ENCODE measurements at places on chromosomes 5 and 9. TPM values are rescaled to one million over a fixed set of nuclear protein-coding genes. Genes with fewer than 3 reads are reported as not detected.

DNA sequence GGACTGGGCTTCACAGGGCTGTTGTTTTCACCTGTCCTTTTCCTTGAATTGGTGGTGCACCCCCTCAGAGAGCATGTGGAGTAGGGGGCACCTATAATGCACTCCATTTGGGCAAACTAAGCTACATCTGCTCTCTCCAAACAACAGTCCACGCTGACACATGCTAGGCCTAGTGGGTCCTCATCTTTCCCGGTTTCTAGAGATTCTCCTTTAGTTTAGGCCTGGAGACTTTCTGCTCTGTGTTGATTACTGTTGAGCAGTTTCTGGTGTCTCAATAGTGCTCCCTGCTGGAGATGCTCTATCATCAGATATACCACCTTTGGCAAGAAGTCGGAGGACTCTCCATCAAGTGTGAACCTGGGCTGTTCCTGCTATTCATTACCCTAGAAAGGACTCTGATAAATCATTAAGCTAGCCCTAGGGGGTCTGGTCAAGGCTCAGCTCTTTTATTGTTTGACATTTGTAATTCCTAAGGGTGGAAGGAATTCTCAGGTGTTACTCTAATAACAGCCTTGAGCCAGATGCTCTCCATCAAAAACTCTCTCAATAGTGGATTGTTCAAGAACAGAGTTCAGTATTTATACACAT is 64.0 kb upstream of the FYB1 start:
- no peak overlapping the region for H3K27ac ChIP-seq
- no peak overlapping the region for H3K4me3 ChIP-seq
- H3K27me3 ChIP-seq: no peaks in the 10 kb centered on the region

DNA sequence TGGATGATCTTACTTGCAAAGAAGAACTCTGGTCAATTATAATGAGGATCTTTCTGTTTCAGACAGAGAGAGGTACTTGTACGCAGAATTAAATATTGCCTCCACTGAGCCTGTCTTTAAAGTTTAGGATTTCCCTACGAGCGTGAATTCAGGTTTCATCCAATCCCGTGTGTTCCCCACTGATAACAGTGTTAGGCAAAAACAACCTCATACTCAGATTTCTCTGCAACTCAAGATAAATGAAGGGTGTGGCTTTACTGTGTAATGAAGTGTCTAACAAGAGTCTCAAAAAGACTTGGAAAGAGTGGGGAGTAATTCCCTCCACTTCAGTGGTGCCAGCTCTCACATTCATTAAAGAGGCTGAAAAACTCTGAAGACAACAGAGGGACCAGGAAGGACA is 53.2 kb upstream of the ACO1 start:
- DNase-seq: no peak
- H3K36me3 ChIP-seq: no peaks in the 10 kb centered on the region
- H3K27me3 ChIP-seq: no peaks in the 10 kb centered on the region
- no peak overlapping the region for H3K27ac ChIP-seq
- no peak overlapping the region for H3K4me3 ChIP-seq

- no peaks in the 10 kb centered on the region for H3K27me3 ChIP-seq
- no peaks in the 10 kb centered on the region for H3K4me1 ChIP-seq
- no peaks in the 10 kb centered on the region for H3K36me3 ChIP-seq
- H3K27ac ChIP-seq: no peak overlapping the region
Measured at GRCh38 chr9:126395439-126396212, 69.0 kb downstream of the MVB12B start.

NEUROG1 gene
- total RNA-seq: not detected

DNA sequence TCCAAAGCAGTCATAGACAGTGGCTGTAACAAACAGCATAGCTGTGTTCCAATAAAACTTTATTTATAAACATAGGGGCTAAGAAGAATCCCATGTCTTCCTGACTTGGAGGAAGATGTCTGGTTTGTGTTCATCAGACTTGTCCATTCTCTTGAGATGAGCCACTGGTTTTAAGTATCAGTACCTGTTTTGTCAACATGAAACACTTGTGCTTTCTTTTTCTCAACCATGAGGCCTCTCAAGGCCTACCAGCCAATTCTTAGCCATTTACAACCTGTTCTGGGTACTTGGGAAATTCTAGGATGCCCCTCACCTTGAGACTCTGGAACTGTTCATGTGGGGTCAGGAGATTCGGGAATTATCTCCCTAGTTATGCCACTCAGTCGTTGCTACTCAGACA is 154.3 kb upstream of the PPP1R2B start:
- H3K27me3 ChIP-seq: no peaks in the 10 kb centered on the region
- H3K4me1 ChIP-seq: peaks cover 21% of the 10 kb centered on the region
- DNase-seq: no peak
- H3K36me3 ChIP-seq: no peaks in the 10 kb centered on the region
- H3K27ac ChIP-seq: no peak overlapping the region

GRCh38 chr5:160523502-160524163 is 102.0 kb downstream of the PTTG1 start:
- H3K36me3 ChIP-seq: no peaks in the 10 kb centered on the region
- DNase-seq: no peak

- no peak overlapping the region for H3K27ac ChIP-seq
- no peak for DNase-seq
- no peaks in the 10 kb centered on the region for H3K27me3 ChIP-seq
- no peaks in the 10 kb centered on the region for H3K36me3 ChIP-seq
- no peak overlapping the region for H3K4me3 ChIP-seq
Measured at GRCh38 chr5:103498800-103499551, 63.6 kb downstream of the NUDT12 start.

DNA sequence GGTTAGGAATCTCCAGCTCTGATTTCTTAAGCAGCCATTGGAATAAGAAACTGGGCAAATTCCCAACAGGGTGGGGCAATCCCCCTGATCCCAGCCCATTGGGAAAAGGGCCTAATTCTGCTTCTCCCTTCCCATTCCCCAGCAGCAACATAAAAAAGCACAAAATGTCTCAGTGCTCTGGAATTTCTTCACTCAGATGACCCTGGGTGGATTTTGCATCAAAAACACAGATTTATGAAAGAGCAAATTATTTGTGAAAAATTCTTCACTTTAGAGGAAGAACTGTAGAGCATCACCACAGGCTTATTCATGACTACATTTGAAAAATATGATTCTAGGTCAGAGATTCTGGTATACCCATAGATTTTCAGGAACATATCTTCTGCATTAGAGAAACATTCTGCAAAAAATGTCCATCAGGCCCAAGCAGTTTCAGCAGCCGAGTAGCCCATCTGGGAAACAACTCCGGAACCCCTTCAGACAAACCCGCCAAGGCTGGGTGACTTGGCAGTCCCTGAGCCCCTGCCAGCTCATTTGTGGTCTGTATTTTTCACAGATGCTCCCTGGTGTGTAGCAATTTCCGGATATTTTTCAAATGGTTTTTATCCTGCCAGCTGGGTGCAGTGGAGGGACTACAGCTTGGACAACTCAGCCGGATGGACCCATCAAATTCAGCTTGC is 102.1 kb upstream of the RANBP3L start:
- H3K4me1 ChIP-seq: peaks cover 5% of the 10 kb centered on the region
- no peak overlapping the region for H3K4me3 ChIP-seq
- DNase-seq: peak; percentile 16
- H3K36me3 ChIP-seq: no peaks in the 10 kb centered on the region
- H3K27ac ChIP-seq: no peak overlapping the region

GPR150 gene
- total RNA-seq: 6.0 TPM

DNA sequence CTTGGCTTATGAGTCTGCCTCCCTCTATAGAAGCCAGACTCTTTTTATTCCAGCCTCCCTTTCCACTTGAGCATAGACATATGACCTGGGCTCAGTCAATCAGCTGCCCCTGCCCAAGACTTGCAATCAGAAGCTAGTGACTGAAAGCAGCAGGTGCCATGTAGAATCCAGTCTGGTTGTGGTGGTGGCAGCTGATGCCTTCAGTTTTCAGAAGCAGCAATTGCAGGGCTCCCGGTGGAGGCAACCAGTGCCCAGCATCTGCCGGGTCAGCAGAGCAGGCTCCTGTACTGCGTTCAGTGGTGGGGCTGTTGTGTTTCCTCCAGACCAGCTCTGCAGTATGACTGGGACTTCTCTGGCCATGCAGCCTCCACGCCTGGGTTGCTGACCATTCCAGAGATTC is 53.9 kb upstream of the PALM2AKAP2 start:
- H3K36me3 ChIP-seq: no peaks in the 10 kb centered on the region
- DNase-seq: no peak
- H3K4me3 ChIP-seq: no peak overlapping the region

MARCOL gene
- total RNA-seq: not detected

GRCh38 chr9:81028504-81028903 is 660.8 kb downstream of the TLE1 start:
- H3K27me3 ChIP-seq: no peaks in the 10 kb centered on the region
- H3K4me3 ChIP-seq: no peak overlapping the region
- no peaks in the 10 kb centered on the region for H3K36me3 ChIP-seq
- DNase-seq: no peak

PLAC8L1 gene
- not detected for total RNA-seq

GRCh38 chr9:7119612-7120011 is 361.8 kb downstream of the KDM4C start:
- H3K4me1 ChIP-seq: peaks cover 14% of the 10 kb centered on the region
- no peak overlapping the region for H3K27ac ChIP-seq

GRCh38 chr9:124456341-124457078 is 6.3 kb downstream of the ADGRD2 start:
- no peak for DNase-seq
- H3K4me3 ChIP-seq: no peak overlapping the region
- no peaks in the 10 kb centered on the region for H3K27me3 ChIP-seq
- no peak overlapping the region for H3K27ac ChIP-seq
- peaks cover 6% of the 10 kb centered on the region for H3K4me1 ChIP-seq
- H3K36me3 ChIP-seq: no peaks in the 10 kb centered on the region

MYMK gene
- not detected for total RNA-seq

SHOC1 gene
- total RNA-seq: 0.26 TPM

PDZD2 gene
- total RNA-seq: 3.9 TPM

DNA sequence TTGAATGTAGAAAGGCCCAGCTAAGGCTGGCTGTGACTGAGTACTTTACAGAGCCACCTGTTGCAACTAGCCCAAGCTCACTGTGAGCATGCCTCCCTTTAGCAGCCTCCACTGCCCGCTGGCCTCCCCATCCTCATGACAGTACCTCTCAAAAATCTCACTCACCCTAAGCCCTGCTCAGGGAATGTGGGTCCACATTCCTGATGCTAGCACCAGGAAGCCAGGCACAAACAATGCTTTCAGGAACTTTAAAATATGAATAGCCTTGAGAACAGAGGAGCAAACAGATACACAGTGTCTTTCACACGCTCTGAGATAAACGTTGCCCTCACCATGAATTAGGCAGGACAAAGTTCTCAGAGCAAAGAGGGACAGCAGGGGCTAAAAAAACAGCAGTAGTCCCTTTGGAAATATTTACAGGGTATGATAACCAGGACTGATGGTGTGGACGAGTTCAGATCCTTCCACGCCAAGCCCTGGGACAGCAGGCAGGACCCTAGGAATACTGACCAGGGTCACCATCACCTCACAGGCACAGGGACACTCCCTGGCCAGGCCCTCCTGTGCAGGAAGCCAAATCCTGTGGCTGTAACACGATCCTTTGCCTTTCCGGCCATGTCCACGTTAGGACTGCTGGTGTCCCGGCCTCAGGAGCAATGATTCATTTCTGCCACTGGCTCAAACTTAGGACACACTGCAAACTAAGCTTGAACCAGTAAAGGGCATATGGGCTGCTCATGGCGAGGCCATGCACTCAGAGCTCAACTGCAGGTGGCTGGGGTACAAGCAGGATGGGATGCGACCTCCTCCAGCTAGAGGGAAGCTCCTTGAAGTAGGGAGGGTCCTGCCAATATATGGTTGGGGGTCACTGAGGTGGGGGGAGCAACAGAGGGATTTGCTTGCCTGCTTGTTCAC is 9.6 kb downstream of the ACSL6 start:
- no peak overlapping the region for H3K27ac ChIP-seq
- peaks cover 34% of the 10 kb centered on the region for H3K4me1 ChIP-seq
- no peak for DNase-seq
- no peak overlapping the region for H3K4me3 ChIP-seq

DNA sequence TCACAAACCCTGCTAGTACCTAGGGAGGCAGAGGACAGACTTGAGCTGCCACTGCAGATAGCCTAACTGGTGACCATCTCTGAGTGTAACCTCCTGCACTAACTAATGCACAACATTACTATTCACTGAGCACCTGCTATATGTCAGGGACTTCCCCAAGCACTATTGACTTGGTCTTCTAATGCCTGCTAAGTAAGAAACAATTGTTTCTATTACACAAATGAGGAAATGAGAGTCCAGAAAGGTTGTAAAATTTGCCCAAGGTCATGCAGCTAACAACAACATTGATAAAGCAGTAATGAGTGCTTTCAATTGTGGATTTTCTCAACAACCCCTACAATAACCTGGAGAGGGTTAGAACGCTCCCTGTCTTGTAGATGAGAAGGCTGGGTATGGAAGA is 183.7 kb downstream of the ZNF462 start:
- H3K27ac ChIP-seq: no peak overlapping the region
- H3K4me3 ChIP-seq: no peak overlapping the region
- no peaks in the 10 kb centered on the region for H3K27me3 ChIP-seq
- DNase-seq: no peak

SURF6 gene
- total RNA-seq: 20.8 TPM

FOXD4L3 gene
- total RNA-seq: not detected

SH2D3C gene
- 4.2 TPM for total RNA-seq

LOX gene
- 14.0 TPM for total RNA-seq

GRIN3A gene
- under 0.01 TPM for total RNA-seq

DNA sequence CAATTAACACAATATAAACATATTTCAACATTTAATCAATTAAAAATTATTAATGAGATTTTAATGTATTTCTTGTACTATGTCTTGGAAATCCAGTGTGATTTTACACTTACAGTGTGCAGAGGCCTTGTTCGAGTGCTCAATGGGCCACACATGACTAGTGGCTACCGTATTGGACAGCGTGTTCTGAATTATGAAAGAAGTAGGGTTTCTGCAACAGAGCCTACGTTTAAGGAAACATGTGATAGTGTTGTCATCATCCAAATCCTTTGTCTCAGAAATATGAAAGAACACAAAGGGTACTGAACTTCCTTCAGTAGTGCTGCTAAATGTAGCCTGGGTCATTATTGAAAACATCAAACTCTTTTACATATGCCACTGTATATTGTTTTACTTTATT is 29.5 kb downstream of the NPR3 start:
- no peaks in the 10 kb centered on the region for H3K36me3 ChIP-seq
- no peak overlapping the region for H3K4me3 ChIP-seq
- DNase-seq: no peak
- no peak overlapping the region for H3K27ac ChIP-seq
- no peaks in the 10 kb centered on the region for H3K27me3 ChIP-seq

DNA sequence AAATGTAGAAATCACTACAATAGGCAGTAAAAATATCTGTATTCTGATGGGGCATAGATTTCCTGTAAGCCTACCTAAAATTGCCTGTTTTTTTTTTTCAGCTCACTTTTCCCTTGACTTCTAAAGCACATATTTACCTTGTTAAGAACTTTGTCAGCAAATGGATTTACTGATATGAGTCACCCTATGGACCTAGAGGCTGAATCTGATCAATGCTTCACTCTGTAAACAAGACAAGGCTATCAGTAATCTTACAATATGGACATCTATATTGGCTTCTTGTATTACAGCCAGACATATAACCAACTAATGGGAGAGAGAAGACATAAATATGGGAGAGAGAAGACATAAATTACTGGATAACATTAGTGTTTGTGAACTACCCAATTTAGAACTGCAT is 792.7 kb upstream of the CHD1 start:
- no peak overlapping the region for H3K4me3 ChIP-seq
- H3K36me3 ChIP-seq: no peaks in the 10 kb centered on the region
- H3K27me3 ChIP-seq: no peaks in the 10 kb centered on the region
- no peak overlapping the region for H3K27ac ChIP-seq

EQTN gene
- total RNA-seq: not detected

ACTBL2 gene
- not detected for total RNA-seq
